ENCODE measurements at places on chromosomes 12 and 14.

DNA sequence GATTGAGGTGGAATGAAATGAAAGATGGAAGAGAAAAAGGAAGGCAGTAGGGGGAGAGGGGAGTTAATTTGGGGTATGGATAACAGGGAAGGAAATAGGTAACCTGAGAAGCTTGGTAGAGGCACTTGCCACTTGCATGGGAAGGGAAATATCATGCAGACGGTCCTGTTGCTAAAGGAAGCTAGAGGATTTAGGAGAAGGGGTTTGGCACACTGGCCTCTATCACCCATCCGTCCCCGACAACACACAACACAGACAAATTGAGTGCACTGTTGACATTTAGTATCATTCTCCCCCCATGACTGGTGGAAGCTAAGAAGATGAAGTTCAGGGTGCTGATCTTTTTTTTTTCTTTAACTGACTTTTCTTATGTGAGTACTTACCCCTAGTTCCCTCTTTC is 2.0 kb downstream of the OR10AD1 start:
- no peak for DNase-seq

- DNase-seq: no peak
These were observed 165.0 kb downstream of the RGS6 start for GRCh38 chr14:72097173-72097783.

GRCh38 chr12:99029511-99030271 is 384.6 kb downstream of the APAF1 start:
- no peak for DNase-seq

DNA sequence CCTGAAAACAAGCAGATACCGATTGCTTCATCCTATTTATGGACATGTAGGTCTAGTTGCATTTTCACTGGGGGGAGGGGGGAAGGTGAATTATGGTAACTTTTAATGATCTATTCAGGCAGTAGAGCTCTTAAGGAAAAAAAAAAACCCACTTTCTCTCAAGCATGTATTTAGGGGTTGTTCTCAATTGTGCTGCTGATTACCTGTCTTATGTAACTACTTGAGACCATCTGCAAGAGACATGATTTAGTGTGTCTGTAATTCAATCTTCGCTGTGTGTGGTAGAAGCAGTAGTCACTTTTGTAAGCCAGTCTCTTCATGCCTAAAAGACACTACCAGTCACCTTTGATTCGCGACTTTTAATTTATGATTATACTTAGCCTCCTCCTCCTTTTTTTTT is 8.9 kb downstream of the CALM1 start:
- DNase-seq: no peak

DNA sequence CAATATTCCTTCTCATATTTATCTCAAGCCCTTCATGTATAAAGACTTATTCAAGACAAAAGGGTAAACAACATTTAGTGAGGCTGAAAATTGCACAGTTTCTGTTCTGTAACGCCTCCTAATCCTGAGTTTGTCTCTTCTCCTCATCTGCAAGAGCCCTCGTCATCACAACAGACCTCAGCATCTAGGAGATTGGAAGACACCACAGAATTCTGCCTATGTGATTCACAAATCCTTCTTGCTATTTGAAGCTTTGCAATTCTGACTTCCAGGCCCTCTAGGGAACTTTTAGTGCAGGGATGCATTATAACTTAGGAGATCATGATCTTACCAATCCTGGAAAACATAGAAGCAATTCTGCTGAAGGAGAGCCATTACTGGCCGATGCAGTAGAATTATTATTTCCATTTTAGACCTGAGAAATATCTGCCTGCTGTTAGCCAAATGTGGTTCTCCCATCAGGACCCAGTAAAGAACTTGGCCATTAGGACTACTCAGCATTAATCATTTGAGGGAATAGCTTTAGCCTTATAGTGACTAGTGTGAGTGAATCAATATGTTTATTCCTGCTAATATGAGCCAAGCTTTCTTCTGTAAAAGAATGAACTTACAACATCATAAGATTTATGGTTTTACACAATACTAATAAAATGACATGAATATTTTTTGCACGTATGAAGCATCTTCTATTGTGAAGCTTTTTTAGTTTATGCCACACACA is 119.5 kb downstream of the ANO4 start:
- DNase-seq: no peak

GRCh38 chr12:72236071-72236705 is 36.0 kb upstream of the TRHDE start:
- DNase-seq: no peak

DNA sequence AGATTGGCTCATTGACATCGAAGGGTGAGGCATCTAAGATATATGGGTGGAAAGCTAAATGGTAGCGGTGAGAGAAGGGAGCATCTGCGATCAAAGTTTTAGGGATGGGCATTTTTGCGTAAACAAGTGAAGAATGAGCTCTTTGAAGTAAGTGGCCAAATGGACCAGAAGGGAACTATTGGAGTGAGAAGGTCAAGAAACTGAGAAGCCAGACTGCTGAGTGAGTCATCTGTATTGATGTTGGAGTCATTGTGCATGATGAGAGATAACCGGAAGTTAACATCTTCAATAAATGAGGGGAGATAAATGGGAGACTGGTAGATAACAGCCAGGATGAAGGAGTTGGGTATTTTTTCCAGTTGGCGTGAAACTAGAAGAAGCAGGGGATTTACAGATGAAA is 271.9 kb upstream of the PDE3A start:
- no peak for DNase-seq
